Fibroblast of lung (primary cell): ENCODE measurements at places on chromosomes 11 and 22. TPM values are rescaled to one million over a fixed set of nuclear protein-coding genes. Genes with fewer than 3 reads are reported as not detected.

The SPTBN2 gene
- polyA plus RNA-seq: 0.09 and 0.53 TPM in 2 replicates

The CCDC87 gene
- polyA plus RNA-seq: 0.11 and 0.15 TPM in 2 replicates

The LARGE2 gene
- polyA plus RNA-seq: not detected in 2 replicates

DNA sequence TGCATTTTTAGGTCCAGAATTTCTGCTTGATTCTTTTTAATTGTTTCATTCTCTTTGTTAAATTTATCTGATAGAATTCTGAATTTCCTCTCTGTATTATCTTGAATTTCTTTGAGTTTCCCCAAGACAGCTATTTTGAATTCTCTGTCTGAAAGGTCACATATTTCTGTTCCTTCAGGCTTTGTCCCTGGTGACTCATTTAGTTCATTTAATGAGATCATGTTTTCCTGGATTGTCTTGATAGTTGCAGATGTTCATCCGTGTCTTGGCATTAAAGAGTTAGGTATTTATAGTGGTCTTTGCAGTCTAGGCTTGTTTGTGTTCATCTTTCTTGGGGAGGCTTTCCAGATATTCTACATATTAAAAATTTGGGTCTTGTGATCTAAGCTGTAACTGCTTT is 694.8 kb upstream of the CCDC179 start:
- DNase-seq: peak; percentile 25

GRCh38 chr22:26474682-26475081 is 8.9 kb downstream of the HPS4 start:
- DNase-seq: peak; percentile 68

DNA sequence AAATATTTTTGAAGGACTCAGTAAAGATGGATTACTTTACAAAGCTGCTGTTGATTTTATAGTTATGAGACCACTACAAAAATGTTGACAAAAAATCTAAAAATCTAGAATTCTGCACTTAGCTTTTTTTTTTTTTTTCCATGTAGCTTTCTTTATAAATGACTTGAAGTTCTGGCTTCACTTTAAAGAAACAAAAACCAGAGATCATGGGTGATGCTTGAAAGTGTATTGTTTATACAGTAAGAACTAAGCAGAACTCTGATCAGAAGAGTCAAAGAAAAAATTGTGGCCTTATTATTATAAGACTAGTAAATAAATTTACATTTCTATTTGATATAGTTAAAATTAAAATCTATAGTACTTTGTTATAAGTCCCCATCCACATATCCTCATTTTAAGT is 301.7 kb downstream of the BLID start:
- no peak for DNase-seq

- no peak for DNase-seq
Observed at GRCh38 chr11:117483372-117483771, 155.7 kb downstream of the CEP164 start.

- peak; percentile 98 for DNase-seq
Observed at GRCh38 chr11:111735262-111736116, 30.7 kb downstream of the PPP2R1B start.

DNA sequence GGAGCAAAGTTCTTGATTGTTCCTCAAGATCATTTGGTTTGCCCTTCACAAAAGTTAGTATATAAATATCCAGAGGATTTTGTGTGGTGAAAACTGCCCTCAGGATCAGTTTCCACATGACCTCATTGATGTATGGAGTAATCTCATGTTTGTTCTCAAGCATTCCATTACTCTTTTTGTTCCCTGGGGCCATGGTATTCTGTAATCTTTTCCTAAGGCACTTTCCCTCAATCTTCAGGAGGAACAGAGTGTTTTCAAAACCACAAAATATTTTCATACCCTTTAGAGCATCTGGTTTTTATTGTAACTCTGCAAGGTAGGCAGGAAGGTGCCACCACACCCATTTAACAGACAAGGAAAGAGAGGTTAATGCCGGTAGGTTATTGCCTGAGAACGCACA is 99.6 kb downstream of the FAM181B start:
- DNase-seq: no peak

- no peak for DNase-seq
Observed at GRCh38 chr22:46452195-46453005, 85.0 kb downstream of the CELSR1 start.

The RIMBP3B gene
- polyA plus RNA-seq: 0.02 and 0.03 TPM in 2 replicates

GRCh38 chr22:45817745-45818423 is 146.2 kb downstream of the ATXN10 start:
- DNase-seq: peak; percentile 36

The HSPB2 gene
- 0.94 and 2.5 TPM in 2 replicates for polyA plus RNA-seq

The TMPRSS5 gene
- polyA plus RNA-seq: 0.08 TPM in 1 of 2 replicates, not detected in the other
